Activated CD4-positive, alpha-beta memory T cell treated with anti-CD3 and anti-CD28 coated beads for 36 hours (primary cell): ENCODE measurements at places on chromosomes 6 and 20. TPM values are rescaled to one million over a fixed set of nuclear protein-coding genes. Genes with fewer than 3 reads are reported as not detected.
A peak's percentile ranks its signal among the peaks of the same experiment; 100 is the strongest.

The PBX2 gene
- 63.4 TPM for total RNA-seq

DNA sequence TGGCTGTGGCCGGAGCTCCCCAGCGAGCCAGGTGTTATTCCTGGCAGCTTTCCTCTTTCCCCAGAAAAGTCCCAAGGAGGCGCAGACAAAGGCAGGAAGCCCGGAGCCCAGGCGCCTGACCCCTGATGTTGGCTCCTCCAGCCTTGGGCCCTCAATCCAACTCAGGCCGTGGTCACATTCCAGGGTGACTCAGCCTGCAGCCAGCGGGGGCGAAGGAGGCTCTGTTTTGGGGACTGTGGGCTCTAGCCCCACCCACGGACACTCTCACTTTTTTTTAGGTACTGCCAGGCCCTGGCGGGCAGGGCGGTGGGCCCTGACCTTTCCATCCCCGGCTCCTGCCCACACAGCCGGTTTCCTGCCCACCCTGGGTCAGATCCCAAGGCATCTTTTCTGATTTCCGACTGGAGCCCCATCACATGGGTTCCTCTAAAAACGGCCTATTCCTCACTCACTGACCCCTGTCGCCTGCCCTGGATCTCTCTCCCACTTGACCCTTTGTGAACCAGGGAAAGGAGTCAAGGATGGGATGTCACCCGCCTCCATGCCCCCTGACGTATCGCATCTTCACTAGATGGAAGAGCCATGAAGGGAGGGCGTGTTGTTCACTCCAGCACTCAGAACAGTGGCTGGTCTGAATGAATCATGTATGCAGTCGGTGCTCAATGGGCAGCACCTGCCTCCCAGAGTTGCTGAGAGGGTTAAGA lies 5.5 kb downstream of the PTGIS start:
- peak; percentile 5 for DNase-seq
- peaks cover 52% of the 10 kb centered on the region for H3K27me3 ChIP-seq
- H3K27ac ChIP-seq, result no peak overlapping the region
- H3K4me1 ChIP-seq, result no peaks in the 10 kb centered on the region

The SLC35F1 gene
- total RNA-seq, result 0.19 TPM

GRCh38 chr20:5845681-5846615 lies 95.7 kb downstream of the SHLD1 start:
- H3K27me3 ChIP-seq, result no peaks in the 10 kb centered on the region
- no peak overlapping the region for H3K4me3 ChIP-seq
- H3K4me1 ChIP-seq, result peaks cover 69% of the 10 kb centered on the region
- no peak for DNase-seq

DNA sequence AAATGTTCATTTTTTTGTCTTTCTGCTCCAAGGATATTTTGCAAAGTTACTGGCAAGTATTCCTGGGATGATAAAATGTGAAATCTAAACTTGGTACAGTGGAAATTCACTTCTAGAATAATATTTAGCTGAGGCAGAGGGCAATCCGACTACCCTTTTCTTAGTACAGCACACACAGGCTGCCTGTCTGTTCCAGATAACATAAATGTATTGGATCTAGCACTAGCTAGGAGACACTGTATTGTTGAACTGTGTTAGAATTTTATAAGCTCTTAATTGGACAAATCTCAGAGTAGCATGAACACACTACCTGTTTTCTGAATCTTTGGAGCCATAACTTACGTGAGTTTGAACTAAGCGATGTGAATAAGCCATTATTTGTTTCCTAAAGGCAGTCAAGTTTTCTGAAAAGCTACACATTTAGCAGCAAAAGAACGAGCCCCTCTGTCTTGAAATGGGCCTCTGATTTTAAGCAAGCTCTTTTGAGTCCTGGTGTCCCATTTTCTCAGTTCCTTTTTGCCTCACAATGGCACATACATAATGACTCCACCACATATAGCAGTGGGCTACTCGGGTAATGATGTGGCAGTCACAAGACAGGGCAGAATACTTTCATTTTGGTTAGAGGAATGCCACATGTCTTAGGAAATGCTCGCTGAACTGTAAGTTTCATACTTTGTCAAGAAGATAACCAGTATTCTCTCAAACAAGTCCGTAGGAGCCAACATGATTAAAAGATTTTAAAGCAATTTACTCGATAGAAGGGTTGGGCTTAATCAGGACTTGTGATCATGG lies 116.5 kb upstream of the ESR1 start:
- H3K4me3 ChIP-seq, result peak overlapping the region; percentile 66
- H3K27ac ChIP-seq, result peak overlapping the region; percentile 47
- peak; percentile 63 for DNase-seq
- no peaks in the 10 kb centered on the region for H3K36me3 ChIP-seq

DNA sequence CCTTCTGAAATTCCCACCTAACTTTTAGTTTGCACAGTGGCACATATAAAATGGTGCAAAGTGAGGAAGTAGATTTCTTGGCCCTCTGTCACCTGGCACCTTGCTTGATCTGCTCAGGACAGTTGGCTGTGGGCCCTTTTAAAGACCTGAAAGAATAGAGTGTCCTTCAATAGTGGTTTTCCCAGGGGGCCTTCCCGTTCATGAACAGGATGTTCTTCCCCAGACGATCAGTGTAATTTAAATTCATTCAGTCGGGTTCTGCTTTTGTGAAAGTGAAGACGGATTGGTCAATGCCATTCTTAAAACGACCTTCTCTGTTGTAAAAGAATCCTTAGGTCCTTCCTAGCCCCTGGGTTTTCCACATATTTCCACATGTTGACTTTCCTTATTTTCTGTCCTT lies 178.5 kb downstream of the SASH1 start:
- no peak for DNase-seq
- H3K27ac ChIP-seq, result no peak overlapping the region
- no peak overlapping the region for H3K4me3 ChIP-seq
- no peaks in the 10 kb centered on the region for H3K36me3 ChIP-seq
- peaks cover 27% of the 10 kb centered on the region for H3K4me1 ChIP-seq

The GLP1R gene
- total RNA-seq, result 0.07 TPM

The EIF6 gene
- total RNA-seq, result 120 TPM

DNA sequence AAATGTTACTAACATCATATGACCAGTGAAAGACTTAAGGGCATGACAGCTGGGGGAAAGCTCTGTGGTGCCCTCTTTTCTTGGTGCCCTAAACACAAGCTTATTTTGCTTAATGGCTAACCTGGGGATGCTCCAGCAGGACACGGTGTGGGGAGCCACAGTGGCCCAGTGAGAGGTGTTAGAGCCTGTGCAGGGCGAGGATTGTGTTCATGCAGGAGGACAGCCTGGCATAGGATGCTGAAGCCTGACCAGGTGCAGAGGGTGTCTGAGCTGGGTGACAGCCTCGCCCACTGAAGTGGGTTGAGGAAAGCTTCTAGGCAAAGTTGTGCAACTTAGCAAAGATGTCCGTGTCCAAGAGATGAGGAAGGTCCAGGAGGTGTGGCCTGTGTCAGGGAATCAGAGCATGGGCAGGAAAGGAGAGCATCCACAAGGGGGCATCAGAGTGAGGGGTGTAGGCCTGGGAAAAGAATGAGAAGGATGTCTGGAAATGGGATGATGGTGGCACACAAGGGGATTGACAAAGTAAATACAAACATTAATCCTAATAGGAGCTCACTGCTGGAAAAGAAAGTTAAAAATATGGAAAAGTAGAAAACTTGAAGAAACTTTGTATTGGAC lies 33.9 kb downstream of the SLC17A4 start:
- H3K36me3 ChIP-seq, result no peaks in the 10 kb centered on the region
- no peak overlapping the region for H3K4me3 ChIP-seq
- peak; percentile 63 for DNase-seq
- H3K4me1 ChIP-seq, result peaks cover 11% of the 10 kb centered on the region
- no peaks in the 10 kb centered on the region for H3K27me3 ChIP-seq

The PDE10A gene
- not detected for total RNA-seq

The KCNK16 gene
- not detected for total RNA-seq

GRCh38 chr6:96304997-96305396 lies 216.6 kb upstream of the UFL1 start:
- no peak overlapping the region for H3K27ac ChIP-seq
- DNase-seq, result no peak
- no peaks in the 10 kb centered on the region for H3K36me3 ChIP-seq

- peak; percentile 76 for DNase-seq
- peak overlapping the region; percentile 54 for H3K4me3 ChIP-seq
- H3K36me3 ChIP-seq, result peaks cover 23% of the 10 kb centered on the region
- peaks cover 73% of the 10 kb centered on the region for H3K4me1 ChIP-seq
- H3K27ac ChIP-seq, result peak overlapping the region; percentile 80
Measured at GRCh38 chr6:35601331-35602132, 87.2 kb downstream of the FKBP5 start.

DNA sequence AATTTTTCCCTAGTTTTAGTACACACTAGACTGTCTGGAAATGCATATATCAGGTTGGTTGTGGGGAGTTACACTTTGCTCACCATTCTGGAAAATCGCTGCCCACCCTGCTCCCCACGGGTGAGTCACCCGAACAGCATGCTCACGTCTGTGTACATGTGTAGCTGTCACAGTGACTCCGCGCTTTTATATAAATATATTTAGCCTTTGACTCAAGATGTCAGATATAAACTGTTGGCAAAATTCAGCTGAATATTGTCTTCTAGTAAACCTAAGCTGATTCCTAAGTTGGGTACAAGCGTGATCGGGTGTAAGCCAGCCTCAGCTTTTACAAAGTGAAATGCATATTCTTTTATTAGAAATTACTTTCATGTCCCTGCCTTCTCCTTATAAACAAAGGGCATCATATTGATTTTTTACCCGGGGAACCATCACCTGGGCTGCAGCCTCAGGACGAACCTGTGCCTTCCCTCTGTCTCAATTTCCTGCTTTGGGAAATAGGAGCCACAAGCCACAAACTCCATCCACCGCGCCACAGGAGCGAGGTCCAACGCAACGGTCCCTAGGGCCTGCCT lies 4.3 kb downstream of the SDCBP2 start:
- H3K4me3 ChIP-seq, result no peak overlapping the region
- H3K36me3 ChIP-seq, result peaks cover 5% of the 10 kb centered on the region
- H3K27ac ChIP-seq, result no peak overlapping the region
- H3K27me3 ChIP-seq, result no peaks in the 10 kb centered on the region
- H3K4me1 ChIP-seq, result peaks cover 16% of the 10 kb centered on the region

The MYCT1 gene
- not detected for total RNA-seq

DNA sequence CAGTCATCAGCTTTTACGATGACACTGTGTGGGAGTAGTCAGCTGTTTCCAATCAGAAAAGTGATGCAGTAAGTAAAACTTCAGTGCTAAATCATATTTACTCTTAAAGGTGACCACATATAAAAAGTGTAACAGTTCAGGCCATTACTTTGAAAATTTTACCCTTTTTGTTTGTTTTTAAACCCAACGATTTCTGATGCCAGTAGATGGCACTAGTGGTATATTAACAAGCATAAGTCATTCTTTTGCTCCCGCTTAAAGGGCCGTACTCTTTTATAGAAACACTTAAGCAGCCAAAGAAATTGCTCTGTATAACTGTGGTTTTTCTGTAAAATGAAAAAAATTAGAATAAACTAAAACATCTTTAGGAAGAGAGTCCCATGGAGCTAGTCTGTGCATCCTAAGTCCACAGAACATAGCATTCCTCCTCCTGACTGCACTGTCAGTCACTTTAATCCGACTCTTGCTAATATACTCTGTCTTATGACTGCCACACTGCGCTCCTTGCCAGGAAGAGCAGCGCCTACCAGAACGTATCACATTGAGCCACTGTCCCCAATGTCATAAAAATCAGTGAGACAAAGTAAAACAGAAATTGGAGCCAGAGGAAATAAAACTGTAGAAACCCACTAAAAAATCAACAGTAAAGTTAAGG lies 25.0 kb downstream of the HEBP2 start:
- no peak for DNase-seq
- no peaks in the 10 kb centered on the region for H3K36me3 ChIP-seq
- no peak overlapping the region for H3K4me3 ChIP-seq
- H3K27ac ChIP-seq, result no peak overlapping the region

GRCh38 chr20:3105256-3106137 lies 21.0 kb upstream of the AVP start:
- no peak overlapping the region for H3K4me3 ChIP-seq
- peaks cover 15% of the 10 kb centered on the region for H3K4me1 ChIP-seq
- H3K27me3 ChIP-seq, result no peaks in the 10 kb centered on the region

GRCh38 chr20:49216991-49217578 lies 2.1 kb upstream of the DDX27 start:
- H3K27me3 ChIP-seq, result no peaks in the 10 kb centered on the region
- peak; percentile 97 for DNase-seq
- H3K36me3 ChIP-seq, result peaks cover 10% of the 10 kb centered on the region
- H3K4me3 ChIP-seq, result peak overlapping the region; percentile 45
- H3K4me1 ChIP-seq, result peaks cover 27% of the 10 kb centered on the region

DNA sequence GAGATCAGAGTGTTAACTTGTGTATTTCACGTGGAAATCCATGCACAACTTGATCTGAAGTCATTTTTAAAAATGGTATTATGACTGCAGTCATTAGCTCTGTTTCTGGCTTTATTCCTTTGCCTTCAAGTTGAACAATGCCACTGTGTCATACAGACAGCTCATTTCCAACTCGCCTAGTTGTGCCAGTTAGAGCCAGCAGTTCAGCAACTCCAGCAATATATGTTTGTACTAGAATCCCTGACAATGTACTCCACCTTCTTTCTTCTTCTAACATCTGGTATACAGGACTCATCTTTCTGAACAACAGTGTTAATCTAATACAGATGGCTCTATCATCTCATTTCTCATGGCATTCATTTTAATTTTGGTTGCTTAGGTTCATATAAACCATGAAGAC lies 418.3 kb upstream of the POU3F2 start:
- no peak for DNase-seq
- no peaks in the 10 kb centered on the region for H3K4me1 ChIP-seq
- H3K27ac ChIP-seq, result no peak overlapping the region
- no peaks in the 10 kb centered on the region for H3K27me3 ChIP-seq
- H3K4me3 ChIP-seq, result no peak overlapping the region
- no peaks in the 10 kb centered on the region for H3K36me3 ChIP-seq

- no peaks in the 10 kb centered on the region for H3K36me3 ChIP-seq
- peak; percentile 82 for DNase-seq
- H3K4me3 ChIP-seq, result peak within 1 kb of the TSS; percentile 74
- no peak within 1 kb of the TSS for H3K27ac ChIP-seq
- no peaks in the 10 kb centered on the region for H3K27me3 ChIP-seq
Measured at GRCh38 chr20:3071610-3072529, at the start of gene OXT. OXT (plus strand) TSS chr20:3071620; CDS start chr20:3071656, 36 bp downstream.

DNA sequence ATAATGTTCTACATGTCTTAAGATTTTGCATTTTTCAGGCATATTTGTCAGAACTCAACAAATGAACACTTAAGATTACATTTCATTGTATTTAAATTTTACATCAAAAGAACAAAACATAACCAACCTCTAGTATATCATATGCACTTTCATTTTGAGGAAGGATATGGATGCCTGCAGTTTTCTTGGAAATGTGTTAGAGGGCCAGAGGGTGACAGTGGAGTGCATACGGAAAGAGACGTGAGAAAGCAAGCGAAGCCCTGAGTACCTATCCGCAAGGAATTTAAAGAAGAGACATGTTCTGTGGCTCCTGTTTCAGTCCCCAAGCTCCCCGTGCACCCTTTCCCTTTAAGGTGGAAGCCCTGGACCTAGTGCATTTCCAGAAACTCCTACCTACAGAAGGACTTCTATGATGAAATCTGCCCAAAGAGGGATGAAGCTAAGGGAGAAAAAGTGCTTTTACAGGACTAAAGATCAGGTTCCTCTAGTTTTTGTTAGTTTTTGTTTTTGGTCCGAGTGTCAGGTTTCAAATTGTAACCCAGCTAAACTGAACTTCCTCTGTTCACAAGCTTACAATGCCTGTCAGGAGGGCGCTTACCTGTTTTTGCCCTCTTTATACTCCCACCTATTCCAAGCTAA lies 38.8 kb downstream of the EZR start:
- H3K4me3 ChIP-seq, result no peak overlapping the region

GRCh38 chr6:97014595-97014994 lies 90.1 kb downstream of the KLHL32 start:
- no peak overlapping the region for H3K4me3 ChIP-seq
- no peak for DNase-seq
- no peaks in the 10 kb centered on the region for H3K4me1 ChIP-seq
- no peaks in the 10 kb centered on the region for H3K27me3 ChIP-seq
- peaks cover 4% of the 10 kb centered on the region for H3K36me3 ChIP-seq

GRCh38 chr6:36827261-36828079 lies 11.8 kb downstream of the CPNE5 start:
- H3K4me3 ChIP-seq, result no peak overlapping the region
- peak; percentile 48 for DNase-seq
- no peak overlapping the region for H3K27ac ChIP-seq
- no peaks in the 10 kb centered on the region for H3K36me3 ChIP-seq
